ENCODE measurements at places on chromosomes 16 and 17. TPM values are rescaled to one million over a fixed set of nuclear protein-coding genes. Genes with fewer than 3 reads are reported as not detected.

KRTAP9-4 gene
- polyA plus RNA-seq = not detected

RNF112 gene
- 2.8 TPM for polyA plus RNA-seq

CASKIN1 gene
- 1.7 TPM for polyA plus RNA-seq

SLX1B gene
- polyA plus RNA-seq = 2.5 TPM

TBX2 gene
- polyA plus RNA-seq = 13.7 TPM

TP53TG3D gene
- not detected for polyA plus RNA-seq

CBX1 gene
- polyA plus RNA-seq = 75.5 TPM

STX1B gene
- polyA plus RNA-seq = 1.2 TPM

KREMEN2 gene
- 7.5 TPM for polyA plus RNA-seq

UBN1 gene
- 20.2 TPM for polyA plus RNA-seq

GPS2 gene
- polyA plus RNA-seq = 58.6 TPM

PRR35 gene
- polyA plus RNA-seq = 0.30 TPM

PARD6A gene
- polyA plus RNA-seq = 0.92 TPM

KRT12 gene
- polyA plus RNA-seq = 0.14 TPM

SOX9 gene
- polyA plus RNA-seq = 11.5 TPM

TCAP gene
- 291 TPM for polyA plus RNA-seq

TMEM106A gene
- polyA plus RNA-seq = 6.6 TPM

DGKE gene
- 4.3 TPM for polyA plus RNA-seq

CIBAR2 gene
- polyA plus RNA-seq = not detected

GDPD1 gene
- 0.96 TPM for polyA plus RNA-seq

CLDN7 gene
- 1.5 TPM for polyA plus RNA-seq

CMTR2 gene
- 28.9 TPM for polyA plus RNA-seq

OR1F1 gene
- not detected for polyA plus RNA-seq

HBA2 gene
- 10,285 TPM for polyA plus RNA-seq

BAIAP3 gene
- 0.87 TPM for polyA plus RNA-seq

TP53TG3B gene
- not detected for polyA plus RNA-seq

CHTF18 gene
- 18.0 TPM for polyA plus RNA-seq

SRL gene
- polyA plus RNA-seq = 639 TPM

GPRC5B gene
- polyA plus RNA-seq = 92.0 TPM

CCDC200 gene
- 10.3 TPM for polyA plus RNA-seq

FOXL1 gene
- 0.32 TPM for polyA plus RNA-seq

MT1F gene
- 2.0 TPM for polyA plus RNA-seq

CMTM2 gene
- polyA plus RNA-seq = 0.50 TPM

KIF22 gene
- 29.2 TPM for polyA plus RNA-seq

DNAH17 gene
- polyA plus RNA-seq = 2.5 TPM

TM4SF5 gene
- 0.36 TPM for polyA plus RNA-seq

TBC1D26 gene
- polyA plus RNA-seq = 0.53 TPM

ITFG1 gene
- 81.9 TPM for polyA plus RNA-seq

CDH3 gene
- 0.61 TPM for polyA plus RNA-seq

CES2 gene
- 29.3 TPM for polyA plus RNA-seq

ELP5 gene
- polyA plus RNA-seq = 64.6 TPM

KIF19 gene
- 1.8 TPM for polyA plus RNA-seq

RNF43 gene
- polyA plus RNA-seq = 0.05 TPM

CPHXL2 gene
- polyA plus RNA-seq = not detected
